ENCODE measurements at places on chromosomes 1 and 21. TPM values are rescaled to one million over a fixed set of nuclear protein-coding genes. Genes with fewer than 3 reads are reported as not detected.

DNA sequence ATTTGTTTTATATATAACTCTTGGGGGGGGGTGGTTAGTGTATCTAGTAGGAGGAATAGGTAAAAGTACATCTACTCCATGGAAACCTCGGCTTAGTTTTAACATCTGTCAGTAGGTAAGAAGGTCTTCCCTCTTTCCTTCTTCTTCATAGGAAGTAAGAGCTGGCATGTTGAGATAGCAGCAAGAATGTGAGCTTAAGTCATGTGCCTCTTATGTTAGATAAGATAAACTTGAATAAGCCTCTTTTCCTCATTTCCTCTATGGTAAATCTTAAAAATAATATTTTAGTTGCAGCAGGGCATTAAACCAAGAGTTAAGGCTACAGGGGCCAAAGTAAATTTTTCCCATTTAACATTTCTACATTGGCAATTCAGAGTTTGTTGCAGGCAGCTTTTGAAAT lies 100.4 kb downstream of the MAP3K21 start:
- DNase-seq, result no peak

GRCh38 chr1:203006948-203007871 lies at the start of gene TMEM183A:
TSS of gene TMEM183A (plus strand) at chr1:203007374. CDS start at chr1:203007466, 92 bp downstream.
- DNase-seq, result peak; percentile 97

- DNase-seq, result no peak
Observed at GRCh38 chr21:45120975-45121374, 46.6 kb downstream of the ADARB1 start.

DNA sequence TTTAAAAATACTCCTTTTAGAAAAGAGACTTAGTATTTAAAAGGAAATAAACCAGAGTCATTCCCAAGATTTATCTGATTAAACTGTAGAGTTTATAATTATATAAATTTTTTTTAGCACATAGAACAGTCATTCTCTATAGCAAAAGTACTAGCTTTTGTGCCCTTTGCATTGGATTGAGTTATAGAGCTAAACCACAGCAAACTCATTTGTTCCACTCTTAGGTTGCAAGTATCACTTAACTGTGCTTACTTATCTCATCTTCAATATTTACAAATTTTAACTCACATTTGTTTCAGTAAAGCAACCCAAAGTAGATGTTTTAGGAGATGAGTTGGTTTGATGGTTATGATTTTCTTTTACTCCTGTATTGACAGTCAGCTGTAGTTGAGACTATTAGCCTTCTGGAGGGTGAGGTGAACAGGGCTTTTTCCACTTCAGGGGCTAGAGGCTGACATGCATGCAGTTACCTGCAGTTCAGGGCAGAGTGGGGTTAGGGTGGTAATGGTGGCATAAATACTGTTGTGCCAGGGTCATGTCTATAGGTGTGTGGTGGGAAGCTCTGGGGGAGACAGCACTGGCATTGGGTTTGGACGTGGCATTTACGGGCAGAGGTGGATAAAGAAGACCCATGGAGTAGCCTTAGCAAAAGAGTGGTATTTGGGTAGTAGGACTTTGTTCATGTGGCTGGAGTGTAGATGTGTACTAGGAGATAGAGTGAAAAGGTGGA lies 42.1 kb downstream of the DYRK1A start:
- DNase-seq, result no peak

GRCh38 chr1:98325646-98326440 lies 335.7 kb upstream of the SNX7 start:
- DNase-seq, result no peak

DNA sequence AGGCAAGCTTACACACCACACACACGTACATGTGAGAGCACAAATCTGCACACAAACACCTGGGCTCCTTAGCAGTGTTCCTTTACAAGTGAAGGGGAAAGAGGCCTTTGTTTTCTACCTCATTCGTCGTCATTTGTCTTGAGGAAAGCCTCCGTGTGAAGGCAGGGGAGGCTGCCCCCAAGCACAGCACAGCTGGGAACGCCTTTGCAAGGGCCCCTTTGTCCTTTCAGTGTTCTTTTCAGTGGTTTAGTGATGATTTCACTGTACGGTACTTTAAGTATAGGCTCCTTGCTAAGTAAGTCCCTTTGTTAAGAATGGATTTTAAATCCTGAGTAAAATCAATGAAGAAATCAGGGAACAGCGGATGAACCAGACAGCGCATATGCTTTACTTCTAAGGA lies 94.1 kb downstream of the PGBD5 start:
- DNase-seq, result no peak

DNA sequence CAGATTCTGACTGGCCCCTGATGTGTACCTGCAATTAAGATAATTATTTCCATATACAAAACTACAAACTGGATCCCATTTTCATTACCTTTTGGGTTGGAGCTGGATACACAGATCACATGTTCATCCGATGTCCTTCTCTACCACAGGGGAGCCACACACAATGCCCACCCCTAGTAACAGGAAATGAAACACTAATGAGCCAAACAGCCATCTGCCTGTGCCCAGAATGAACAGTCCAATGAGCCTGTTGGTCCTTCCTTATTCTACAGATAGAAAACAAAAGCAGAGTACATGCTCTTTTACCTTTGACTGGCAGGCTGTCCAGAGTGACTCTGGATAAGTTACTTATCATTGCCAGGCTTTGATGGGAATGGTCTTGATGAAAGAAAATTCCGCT lies 68.6 kb downstream of the SIPA1L2 start:
- DNase-seq, result no peak

- peak; percentile 5 for DNase-seq
Observed at GRCh38 chr1:100896481-100896982, 642 bp downstream of the SLC30A7 start.

DNA sequence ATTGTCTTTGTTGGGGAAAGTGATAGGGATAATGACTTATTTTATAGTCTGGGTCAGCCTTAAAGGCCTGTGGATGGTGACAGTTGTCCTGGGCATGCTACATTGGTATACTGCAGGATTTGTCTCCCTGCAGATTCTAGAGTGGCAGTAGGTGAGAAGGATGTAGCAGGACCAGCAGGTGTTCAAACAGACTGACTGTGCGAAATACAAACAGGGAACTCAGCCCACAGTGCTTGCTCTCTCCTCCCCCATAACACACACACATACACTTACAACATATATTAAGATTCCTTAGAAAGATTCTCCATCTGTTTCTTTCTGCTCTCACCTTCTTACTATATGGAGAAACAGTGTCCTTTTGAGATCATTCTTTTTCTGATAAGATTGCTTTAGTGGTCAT lies 6.9 kb downstream of the PDE4B start:
- DNase-seq, result no peak

GRCh38 chr1:153572569-153573015 lies 6.9 kb upstream of the S100A2 start:
- DNase-seq, result no peak

- no peak for DNase-seq
Observed at GRCh38 chr1:95927061-95927460, 693.1 kb downstream of the RWDD3 start.

- DNase-seq, result no peak
Observed at GRCh38 chr1:117631359-117632160, 25.7 kb downstream of the TENT5C start.

- DNase-seq, result no peak
Observed at GRCh38 chr21:45863267-45863666, 118.3 kb upstream of the COL6A1 start.

GRCh38 chr1:107795441-107795840 lies 169.5 kb downstream of the VAV3 start:
- DNase-seq, result no peak

- no peak for DNase-seq
Observed at GRCh38 chr1:243477731-243478290, 222.0 kb downstream of the SDCCAG8 start.

DNA sequence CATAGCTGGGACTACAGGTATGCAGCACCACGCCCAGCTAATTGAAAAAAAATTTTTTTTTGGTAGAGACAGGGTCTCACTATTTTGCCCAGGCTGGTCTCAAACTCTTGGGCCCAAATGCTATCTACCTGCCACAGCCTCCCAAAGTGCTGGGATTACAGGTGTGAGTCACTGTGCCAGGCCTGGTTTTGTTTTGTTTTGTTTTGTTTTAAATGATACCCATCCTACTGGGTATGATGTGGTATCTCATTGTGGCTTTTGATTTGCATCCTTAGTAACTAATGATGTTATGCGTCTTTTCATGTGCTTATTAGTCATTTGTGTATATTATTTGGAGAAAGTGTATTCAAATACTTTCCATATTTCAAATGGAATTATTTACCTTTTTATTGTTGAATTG lies 142.3 kb downstream of the VPS13D start:
- DNase-seq, result no peak

- no peak for DNase-seq
Observed at GRCh38 chr1:37629008-37629407, 5.7 kb downstream of the RSPO1 start.

DNA sequence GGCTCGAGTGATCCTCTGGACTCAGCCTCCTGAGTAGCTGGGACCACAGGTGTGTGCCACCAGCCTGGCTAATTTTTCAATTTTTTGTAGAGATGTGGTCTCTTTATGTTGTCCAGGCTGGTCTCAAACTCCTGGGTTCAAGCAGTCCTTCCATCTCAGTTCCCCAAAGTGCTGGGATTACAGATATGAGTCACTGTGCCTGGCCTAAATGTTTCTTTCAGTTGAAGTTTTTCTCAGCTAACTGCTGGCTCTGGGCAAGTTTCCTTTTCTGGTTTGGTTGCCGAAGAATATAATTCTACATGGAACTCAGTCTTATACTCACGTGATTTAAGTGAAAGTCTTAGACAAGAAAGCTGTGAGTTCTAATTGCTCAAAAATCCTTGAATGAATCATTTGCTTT lies 57.0 kb downstream of the SASS6 start:
- DNase-seq, result no peak

DNA sequence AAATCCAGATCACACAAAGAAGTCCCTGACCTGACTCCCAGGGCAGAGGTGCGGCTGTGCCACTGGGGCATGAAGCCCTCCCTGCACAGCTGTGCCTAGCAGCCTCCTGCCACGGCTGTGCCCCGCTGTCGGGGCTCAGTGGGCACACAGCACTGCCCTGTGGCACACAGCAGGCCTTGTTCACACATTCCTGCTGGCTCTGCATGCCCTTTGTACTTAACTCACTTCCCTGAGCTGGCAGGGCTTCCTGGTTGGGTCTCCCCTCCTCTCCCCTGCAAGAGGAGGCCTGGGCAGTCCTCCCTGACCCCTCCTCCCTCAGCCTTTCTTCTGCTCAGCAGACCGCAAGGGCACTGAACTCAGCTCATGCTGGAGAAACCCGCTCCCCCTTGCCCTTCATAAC lies 14.8 kb downstream of the LHX4 start:
- DNase-seq, result no peak

- DNase-seq, result no peak
Observed at GRCh38 chr1:17120962-17121837, 1.9 kb upstream of the PADI2 start.

DNA sequence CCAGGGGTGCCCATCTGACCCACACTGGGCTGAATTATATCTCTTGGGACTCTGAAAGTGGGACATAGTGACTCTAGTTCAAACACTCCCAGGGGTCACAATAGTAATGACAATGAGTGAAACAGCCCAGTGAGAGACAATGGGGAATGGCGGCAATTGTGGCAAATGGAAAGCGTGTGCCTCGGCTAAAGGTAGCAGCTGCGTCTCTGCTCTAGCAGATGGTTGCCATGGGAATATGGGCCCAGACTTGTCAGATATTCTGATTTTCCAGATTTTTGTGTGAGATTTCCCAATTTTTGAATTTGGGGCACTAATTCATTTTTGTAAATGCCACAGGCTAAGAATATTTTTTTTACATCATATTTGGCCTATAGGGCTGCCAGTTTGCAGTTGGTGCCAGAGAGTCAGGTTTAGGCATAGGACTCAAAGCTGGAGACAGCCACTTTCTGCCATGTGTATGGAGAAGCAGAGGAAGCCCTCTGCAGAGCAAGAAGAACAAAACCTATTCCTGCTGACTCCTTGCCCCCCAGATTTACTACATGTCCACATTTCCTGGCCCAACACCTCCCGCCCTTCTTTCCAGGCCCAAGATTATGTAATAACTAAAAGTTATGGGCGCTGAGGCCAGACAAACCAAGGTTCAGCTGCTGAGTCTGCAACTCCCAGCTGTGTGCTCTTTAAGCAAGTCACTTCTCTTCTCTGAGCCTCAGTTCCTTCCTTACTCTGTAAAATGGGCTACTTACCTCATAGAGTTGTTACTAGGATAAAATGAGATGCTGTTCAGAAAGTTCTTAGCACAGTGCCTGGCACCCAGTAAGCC lies 21.6 kb upstream of the PTP4A2 start:
- DNase-seq, result no peak

GRCh38 chr1:218171302-218171893 lies 113.7 kb upstream of the RRP15 start:
- peak; percentile 32 for DNase-seq

GRCh38 chr21:39422527-39423241 lies 22.9 kb downstream of the LCA5L start:
- DNase-seq, result no peak

DNA sequence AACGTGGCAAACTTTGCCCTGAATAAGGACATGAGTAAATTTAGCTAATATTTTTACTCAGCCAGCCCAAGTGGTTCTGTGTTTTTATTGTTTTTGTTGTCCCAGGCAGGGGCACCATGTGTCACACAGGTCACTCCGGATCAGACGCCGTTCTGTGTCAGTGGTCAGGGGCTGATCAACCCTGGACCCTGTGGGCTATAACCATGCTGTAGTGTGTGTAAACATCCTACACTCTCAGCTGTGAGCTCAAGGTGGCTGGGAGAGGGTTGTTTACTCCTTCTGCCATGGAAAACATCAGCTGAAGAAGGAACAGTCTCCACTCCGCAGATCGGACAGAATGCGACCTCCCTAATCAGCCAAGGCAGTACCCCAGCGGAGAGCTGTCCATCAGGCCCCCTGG lies 26.5 kb upstream of the KCNQ4 start:
- DNase-seq, result no peak

DNA sequence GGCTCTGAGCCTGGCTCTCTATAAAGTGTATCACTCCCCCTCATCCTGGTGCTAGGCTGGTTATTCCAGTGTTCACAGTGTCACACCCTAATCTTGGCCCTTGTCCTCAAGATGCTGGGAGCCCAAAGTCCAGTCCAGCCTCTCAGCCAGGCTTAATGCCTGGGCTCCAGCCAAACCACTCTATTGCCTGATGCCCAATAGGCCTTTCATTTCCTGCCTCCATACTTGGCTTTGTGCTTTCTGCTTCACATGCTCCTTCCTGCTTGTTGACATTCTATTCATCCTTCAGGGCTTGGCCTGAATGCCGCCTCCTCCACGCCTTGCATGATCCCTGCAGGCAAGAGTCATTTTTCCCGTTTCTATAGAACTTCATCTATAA lies 1.7 kb downstream of the KLHDC8A start:
- no peak for DNase-seq

The NBPF20 gene
- 3.9 TPM for polyA plus RNA-seq

The MLLT11 gene
- polyA plus RNA-seq, result 10.4 TPM

The RXRG gene
- 58.1 TPM for polyA plus RNA-seq

The IL10 gene
- 0.49 TPM for polyA plus RNA-seq

The ZBTB8A gene
- 9.1 TPM for polyA plus RNA-seq

The BROX gene
- polyA plus RNA-seq, result 21.4 TPM
